ENCODE measurements at places on chromosomes 13 and 19. TPM values are rescaled to one million over a fixed set of nuclear protein-coding genes. Genes with fewer than 3 reads are reported as not detected.

DNA sequence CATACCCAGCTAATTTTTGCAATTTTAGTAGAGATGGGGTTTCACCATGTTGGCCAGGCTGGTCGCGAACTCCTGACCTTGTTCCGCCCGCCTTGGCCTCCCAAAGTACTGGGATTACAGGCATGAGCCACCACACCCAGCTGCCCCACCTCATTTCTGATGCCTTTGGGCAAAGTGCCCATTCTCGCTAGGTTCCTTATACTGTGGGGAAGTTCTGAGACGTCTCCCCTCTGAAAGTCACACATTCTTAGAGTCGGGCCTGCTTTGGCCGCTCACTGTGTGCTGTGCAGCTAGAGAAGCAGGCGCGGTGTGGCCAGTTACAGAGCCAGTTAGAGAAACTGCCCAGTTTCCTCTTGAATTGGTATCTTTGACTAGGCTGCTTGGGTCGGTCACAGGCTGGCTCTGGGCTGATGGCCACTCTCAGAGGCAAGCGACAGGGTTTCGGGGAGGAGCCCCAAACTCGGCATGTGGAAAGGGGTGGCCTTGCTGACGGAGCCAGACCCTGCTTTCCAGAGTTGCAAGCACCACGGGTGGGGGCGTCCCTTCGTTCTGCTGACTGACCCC is 18.0 kb downstream of the PRAM1 start:
- DNase-seq = no peak

GRCh38 chr19:45400192-45400591 is 4.7 kb downstream of the PPP1R13L start:
- DNase-seq = no peak

- DNase-seq = no peak
Measured at GRCh38 chr19:14072535-14073260, at the start of gene MISP3. TSS of gene MISP3 (plus strand) at chr19:14072786. CDS start at chr19:14073310, 524 bp downstream.

COX6B1 gene
- 496 TPM for total RNA-seq

S1PR4 gene
- not detected for total RNA-seq

ZNF616 gene
- total RNA-seq = 3.5 TPM

A1BG gene
- total RNA-seq = 20.1 TPM

Data from epithelial cell of proximal tubule (primary cell).